ENCODE measurements at places on chromosomes 5 and 9.

DNA sequence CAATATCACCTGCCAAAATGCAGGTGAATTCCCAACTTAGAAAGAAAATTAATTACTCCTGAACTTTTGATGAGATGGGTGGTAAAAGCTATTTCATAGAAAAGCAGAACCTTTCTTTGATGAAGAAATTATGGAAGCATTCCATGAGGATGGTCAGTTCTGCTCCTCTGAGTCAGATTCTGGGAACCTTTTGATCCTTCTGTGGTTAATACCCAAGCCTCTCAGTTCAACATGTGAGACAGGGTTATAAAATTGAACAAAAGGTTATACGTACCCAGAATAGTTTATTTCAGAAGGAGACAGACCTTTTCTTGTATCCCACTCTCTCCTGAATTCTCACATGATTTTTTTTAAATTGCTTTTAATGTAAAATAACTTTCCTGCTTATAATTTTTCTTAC is 767.6 kb upstream of the ADAMTS16 start:
- DNase-seq, result no peak

- no peak for DNase-seq
These were observed 601 bp downstream of the FBXO38 start for GRCh38 chr5:148384380-148384737.

DNA sequence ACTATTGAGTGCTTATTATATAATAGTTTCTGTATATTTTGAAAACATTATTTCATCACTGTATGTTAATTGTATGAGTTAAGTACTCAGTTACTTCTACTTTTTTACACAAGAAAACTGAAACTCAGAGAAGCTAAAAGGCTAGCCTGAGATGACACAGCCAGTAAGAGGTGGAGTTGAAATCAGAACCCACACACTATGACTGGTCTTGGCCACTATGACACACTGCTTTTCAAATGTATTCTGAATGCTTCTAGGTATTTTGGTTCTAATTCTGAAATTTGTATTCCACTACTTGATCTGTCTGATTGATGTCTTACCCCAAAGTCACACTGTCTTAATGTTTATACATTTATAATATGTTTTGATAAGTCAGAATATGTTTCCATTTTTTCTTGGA is 181.8 kb downstream of the ZDHHC21 start:
- DNase-seq, result no peak

DNA sequence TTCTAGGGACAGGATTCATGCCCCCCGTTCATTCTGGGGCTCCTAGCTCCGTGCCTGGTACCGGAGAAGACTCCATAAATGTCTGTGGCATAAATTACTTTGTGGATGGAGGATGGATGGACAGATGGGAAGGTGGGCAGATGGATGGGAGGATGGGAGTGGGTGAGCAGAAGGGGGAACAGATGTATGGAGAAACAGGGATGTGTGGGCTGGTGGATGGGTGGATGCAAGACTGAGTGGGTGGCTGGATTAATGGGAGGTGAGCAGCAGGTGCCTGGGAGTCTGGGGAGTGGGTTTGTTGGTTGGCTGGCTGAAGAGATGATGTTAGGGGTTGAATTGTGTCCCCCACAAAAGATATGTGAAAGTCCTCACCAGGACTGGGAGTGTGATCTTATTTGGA is 43.5 kb downstream of the SARDH start:
- no peak for DNase-seq

DNA sequence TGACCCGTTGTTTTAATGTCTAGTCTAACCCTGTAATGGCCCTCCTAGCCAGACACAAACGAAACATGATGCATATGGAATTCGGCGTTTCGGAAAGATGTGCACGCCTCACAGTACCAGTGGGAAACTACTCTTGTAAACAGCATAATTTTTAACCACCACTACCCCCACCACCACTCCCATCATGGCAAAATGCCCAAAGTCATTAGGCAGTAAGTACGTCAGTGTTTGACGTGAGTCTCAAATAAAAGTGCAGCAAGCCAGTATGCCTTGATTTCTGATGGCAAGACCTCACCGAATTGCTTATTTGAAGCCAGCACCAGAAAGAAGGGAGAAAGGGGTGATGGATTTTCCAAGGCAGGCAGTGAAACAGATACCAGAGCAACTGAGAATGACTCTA is 71.4 kb downstream of the ADRB2 start:
- DNase-seq, result no peak

- DNase-seq, result no peak
These were observed 711.7 kb upstream of the EDIL3 start for GRCh38 chr5:85096421-85096820.

DNA sequence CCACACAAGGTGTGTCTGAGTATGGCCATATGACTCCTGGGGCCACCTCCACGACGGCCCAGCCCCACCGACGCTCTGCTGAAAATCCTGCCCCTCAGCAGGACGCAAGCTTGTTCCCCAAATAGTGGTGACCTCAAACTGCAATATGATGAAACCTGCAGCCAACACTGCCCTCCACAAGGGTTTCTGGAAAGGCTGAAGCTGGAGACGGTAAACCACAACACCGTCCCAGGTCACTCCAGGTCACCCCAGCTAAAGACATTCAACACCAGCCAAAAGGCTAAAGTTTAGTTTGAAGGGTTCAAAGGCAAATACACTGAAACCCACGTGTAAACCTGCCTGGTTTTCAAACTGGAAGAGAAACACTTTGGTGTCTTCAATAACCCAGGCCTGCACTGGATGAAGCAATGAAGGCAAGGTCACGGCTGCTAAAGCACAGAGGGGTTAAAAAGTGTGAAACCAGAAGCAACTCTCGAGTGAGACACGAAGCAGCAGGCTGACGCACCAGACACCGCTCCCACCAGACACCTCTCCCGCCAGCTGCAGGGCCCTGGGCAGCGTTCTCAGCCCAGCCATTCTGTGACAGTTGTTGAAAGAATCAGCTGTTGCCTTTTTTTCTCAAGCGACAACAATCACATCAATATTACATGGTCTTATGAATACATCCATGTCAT is 1.8 kb upstream of the LHX3 start:
- DNase-seq, result no peak

DNA sequence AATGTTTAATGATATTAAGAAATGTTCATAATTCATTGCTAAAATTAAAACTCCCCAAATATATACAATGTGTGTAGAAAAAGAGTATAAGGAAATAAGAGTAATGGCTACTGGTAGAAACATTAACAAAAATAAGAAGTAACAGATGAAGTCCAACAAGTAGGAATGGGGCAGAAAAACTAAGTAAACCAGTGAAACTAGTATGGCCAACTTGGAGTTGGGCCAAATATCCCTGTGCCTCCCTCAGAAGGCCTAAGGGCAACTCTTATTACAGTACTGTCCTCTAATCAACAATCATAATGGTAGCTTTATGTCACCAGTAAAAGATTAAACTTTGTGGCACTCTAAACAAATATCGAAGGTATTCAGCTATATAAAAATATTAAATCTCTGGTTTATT is 93.5 kb downstream of the SSBP2 start:
- no peak for DNase-seq

DNA sequence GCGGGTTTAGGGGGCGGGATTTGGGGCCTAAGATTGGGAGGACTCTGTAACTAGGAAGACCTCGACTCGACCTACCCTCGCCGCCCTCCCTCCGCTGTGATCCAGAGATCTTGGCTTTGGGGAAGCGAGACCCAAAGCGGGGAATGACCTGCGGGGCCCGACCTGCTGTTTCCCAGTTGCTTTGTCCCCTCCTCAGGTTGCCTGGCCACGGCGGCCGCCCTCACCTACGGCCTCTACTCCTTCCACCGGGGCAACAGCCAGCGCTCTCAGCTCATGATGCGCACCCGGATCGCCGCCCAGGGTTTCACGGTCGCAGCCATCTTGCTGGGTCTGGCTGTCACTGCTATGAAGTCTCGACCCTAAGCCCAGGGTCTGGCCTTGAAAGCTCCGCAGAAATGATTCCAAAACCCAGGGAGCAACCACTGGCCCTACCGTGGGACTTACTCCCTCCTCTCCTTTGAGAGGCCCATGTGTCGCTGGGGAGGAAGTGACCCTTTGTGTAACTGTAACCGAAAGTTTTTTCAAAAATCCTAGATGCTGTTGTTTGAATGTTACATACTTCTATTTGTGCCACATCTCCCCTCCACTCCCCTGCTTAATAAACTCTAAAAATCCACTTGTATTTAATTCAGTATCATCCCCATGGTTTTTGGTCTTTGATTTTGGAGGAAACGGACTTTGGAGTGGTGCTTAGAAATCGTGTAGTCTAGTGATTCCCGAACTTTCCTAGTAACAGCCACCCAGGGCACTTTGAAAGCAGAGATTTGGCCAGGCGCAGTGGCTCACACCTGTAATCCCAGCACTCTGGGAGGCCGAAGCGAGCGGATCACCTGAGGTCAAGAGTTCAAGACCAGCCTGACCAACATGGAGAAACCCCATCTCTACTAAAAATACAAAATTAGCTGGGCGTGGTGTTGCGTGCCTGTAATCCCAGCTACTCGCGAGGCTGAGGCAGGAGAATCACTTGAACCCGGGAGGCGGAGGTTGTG is 878 bp downstream of the HIGD2A start:
- no peak for DNase-seq

- no peak for DNase-seq
These were observed 72.5 kb downstream of the ACTL7B start for GRCh38 chr9:108783326-108783725.

GRCh38 chr5:161271816-161272215 is 274.7 kb downstream of the GABRB2 start:
- DNase-seq, result no peak
